NCI-H69 (cell line): ENCODE measurements at places on chromosomes 4 and X.
A peak's percentile ranks its signal among the peaks of the same experiment; 100 is the strongest.

DNA sequence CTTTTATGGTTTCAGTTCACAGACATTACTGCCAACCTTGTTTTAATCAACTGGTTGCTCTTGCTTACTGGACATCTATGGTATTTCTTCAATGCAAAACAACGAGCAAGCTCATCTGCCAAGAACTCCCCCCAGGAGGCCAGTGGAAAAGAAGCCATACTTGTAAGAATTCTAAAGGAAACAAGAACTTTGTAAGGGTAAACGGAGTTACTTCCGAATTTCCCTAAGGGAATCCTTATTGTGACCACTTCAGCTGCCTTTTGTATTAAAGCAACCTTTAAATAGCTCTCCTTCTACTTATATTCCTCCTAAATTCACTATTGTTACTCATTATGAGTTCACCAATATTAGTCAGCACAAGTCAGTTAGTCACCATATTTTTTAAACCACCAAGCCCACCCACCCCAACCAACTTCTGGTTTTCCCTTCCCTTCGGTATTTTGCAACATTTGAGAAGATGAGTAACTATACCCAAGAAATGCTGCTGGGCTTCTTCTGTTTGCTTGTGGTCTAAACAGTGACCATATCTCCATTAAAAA, 602.8 kb upstream of the DIPK2B start:
- DNase-seq, result no peak

DNA sequence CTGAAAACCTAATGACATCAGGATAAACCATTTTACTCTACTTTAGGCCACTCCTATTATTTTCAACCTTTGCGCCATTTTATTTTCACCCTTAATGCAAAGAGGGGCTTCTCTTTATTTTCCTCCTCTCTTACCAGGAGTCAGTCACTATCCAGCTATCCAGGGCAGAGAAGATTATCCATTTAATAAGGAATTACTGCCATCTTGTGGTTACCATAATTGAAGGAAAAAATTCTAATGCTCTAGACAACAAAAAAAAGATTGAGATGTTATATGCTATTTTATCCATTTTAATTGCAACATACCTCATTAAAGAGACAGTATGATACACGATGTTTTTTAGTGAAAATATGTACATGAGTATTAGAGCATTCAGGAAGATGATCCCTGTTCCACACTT, 514.5 kb upstream of the FAM241A start:
- peak; percentile 81 for DNase-seq

DNA sequence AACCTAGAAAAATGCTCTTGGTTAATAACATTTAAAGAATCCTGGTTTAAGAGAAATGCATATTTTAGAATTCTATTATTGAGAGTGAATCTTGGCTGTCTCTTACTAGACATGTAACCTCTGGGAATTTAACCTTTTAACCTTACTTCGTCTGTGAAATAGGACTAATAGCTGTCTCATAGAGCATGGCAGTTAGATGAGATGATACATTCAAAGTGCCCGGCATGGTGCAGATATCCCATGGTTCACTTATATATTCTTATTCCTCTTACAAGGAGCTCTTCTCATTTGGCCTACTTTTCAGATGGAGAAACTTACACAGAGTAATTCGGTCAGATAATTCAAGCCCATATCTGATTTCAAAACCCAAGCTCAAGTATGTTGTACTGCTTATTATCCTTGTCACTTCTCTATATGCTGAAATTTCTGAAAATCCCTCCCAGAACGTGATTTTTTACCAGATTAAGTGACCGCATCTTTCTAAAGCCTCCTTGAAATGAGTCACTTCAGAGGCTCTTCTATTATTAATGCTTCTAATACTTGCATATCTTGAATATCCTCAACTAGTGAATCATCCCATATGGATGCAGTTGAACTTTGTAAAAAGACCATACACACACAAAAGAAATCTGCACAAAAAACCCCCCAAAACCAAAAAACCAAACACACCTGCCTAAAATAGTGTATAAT, 4.9 kb downstream of the CDKN2AIP start:
- DNase-seq, result no peak

GRCh38 chr4:28832444-28832843, 1887.7 kb upstream of the PCDH7 start:
- no peak for DNase-seq

DNA sequence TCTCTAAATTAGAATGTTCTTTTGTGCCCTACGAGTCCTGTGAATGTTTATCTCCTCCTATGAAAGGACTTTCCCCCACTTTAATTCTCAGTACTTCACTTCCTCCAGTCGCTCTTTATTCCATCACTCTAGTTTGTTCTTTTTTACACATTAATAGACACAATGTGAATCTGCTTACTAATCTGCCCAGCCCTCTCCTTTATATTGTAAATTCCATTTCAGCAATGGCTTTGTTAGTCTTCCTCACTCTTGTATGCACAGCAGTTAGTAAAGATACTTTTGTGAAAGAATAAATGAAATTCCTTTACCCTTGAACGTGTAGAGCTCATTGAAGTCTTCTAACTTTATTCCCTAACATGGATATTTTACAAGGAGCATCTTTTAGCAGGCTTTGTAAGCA, 255.3 kb downstream of the GALNTL6 start:
- no peak for DNase-seq

DNA sequence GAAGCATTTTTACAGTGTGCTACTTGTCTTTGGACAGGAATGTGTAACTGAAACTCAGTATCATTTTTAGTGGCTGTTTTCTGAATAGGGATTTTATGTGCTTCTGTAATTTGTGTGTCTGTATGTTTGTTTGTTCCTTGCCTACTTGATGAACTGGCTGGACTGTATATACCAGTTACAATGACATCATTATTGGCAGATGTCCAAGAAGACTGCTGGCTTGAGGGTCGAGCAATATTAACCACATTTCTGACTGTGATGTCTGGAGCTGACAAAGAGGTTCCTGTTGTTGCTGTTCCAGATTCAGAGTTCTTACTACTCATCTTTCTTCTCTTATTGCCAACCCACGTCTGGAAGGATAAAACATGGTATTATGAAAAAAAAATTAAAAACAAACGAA, 33.0 kb downstream of the HDX start:
- peak; percentile 58 for DNase-seq

DNA sequence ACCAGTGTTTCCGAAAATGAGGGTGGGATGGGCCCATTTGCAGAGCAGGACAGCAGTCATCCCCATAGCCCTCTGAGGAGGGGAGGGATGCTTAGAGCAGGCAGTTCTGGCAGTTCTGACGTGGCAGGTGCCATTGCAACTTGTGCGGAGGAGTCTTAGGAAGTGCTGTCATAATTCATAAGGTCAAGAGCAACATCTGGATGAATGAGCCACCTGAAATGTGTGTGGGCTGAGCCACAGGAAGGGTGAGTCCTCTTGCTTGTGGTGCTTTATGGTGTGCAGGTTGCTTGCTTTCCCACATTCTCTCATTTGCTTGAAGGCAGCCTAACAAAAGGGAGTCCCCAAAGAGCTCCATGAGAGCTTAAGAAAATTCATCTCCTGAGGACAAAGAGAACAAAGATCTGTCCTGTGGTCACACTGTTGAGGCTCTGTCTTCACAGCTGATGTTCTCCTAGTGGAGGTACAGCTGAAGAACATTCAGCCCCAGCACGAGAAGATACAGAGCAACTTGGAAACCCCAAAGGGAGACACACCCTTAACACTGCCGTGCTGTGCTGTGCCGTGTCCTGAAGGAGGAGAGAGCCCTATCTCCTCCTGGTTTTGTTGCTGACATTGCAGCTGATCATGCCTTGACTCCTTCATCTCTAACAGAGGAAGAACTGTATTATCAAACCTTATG, 60.3 kb downstream of the DLG3 start:
- no peak for DNase-seq

GRCh38 chrX:109281483-109282275, 200.2 kb downstream of the GUCY2F start:
- DNase-seq, result no peak

GRCh38 chr4:132860976-132861375, 288.1 kb upstream of the PCDH10 start:
- DNase-seq, result no peak

- no peak for DNase-seq
Observed at GRCh38 chr4:1369479-1370079, 22.6 kb downstream of the UVSSA start.

DNA sequence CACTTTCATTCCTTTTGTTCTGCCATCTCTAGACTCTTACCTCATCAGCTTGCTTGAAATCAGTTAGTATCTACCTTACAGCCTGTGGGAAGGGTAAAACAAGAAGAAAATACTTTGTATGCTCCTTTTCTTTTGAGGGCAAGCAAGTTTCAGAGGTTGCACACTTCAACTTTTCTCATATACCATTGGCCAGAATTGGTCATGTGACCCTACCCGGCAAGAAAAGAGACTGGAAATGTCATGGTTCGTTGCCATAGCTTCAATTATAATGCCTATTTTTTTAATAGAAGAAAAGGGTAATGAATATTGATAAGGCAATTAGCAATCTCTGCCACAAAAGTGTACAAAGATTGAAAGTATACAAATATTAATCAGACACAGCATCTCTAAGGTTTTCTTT, 346.7 kb upstream of the TACR3 start:
- no peak for DNase-seq

GRCh38 chr4:15587649-15588048, 67.5 kb downstream of the FBXL5 start:
- DNase-seq, result no peak

DNA sequence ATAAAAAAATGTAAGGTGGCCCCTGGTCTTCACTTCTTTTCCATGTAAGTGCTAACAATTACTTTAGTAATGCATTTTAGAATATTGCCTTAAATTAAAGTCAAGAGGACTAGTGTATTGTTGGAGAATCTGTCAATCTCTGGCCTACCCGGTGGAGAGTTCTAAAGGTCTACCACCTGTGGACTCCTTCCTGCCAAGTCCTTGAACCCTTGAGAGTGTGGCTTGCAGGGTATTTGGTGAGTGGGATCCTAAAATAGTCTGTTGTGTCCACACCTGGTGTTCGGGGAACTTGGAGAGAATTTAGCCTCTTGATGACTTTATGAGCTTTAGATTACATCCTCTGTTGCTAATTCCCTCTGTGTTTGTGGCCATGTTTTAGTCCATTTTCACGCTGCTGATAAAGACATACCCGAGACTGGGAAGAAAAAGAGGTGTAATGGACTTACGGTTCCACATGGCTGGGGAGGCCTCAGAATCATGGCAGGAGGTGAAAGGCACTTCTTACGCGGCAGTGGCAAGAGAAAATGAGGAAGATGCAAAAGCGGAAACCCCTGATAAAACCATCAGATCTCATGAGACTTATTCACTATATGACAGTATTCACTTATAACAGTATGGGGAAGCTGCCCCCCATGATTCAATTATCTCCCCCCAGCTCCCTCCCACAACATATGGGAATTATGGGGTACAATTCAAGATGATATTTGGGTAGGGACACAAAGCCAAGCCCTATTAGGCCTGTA, 23.8 kb downstream of the DDIT4L start:
- no peak for DNase-seq
